MV-4-11 (cell line): ENCODE measurements at places on chromosomes 16 and 17.

DNA sequence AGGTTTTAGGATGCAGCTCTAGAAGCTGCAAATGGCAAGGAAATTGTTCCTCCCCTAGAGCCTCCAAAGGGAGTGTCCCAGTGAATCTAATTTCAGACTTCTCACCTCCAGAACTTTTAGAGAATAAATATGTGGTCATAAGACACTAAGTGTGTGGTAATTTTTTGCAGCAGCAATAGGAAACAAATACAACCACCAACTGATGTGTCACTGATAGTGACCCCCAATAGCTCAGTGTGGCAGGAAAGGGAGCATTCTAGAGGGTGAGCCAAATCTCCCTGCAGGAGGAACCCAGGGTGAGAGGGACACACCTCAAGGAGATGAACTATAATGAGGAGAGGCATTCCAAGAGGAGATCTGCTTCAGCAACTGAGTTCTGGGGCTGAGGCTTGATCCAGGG, 4.1 kb downstream of the CCL4L2 start:
- no peak for DNase-seq

GRCh38 chr16:51041546-51041945, 109.5 kb downstream of the SALL1 start:
- no peak for DNase-seq

- no peak for DNase-seq
These were observed 14.5 kb downstream of the GRB2 start for GRCh38 chr17:75390982-75391381.

GRCh38 chr16:73206151-73206707, 158.3 kb upstream of the ZFHX3 start:
- no peak for DNase-seq

GRCh38 chr17:16940116-16940881, 31.6 kb downstream of the TNFRSF13B start:
- no peak for DNase-seq

GRCh38 chr17:75088465-75089417, 987 bp downstream of the SLC16A5 start:
- DNase-seq = peak; percentile 38

DNA sequence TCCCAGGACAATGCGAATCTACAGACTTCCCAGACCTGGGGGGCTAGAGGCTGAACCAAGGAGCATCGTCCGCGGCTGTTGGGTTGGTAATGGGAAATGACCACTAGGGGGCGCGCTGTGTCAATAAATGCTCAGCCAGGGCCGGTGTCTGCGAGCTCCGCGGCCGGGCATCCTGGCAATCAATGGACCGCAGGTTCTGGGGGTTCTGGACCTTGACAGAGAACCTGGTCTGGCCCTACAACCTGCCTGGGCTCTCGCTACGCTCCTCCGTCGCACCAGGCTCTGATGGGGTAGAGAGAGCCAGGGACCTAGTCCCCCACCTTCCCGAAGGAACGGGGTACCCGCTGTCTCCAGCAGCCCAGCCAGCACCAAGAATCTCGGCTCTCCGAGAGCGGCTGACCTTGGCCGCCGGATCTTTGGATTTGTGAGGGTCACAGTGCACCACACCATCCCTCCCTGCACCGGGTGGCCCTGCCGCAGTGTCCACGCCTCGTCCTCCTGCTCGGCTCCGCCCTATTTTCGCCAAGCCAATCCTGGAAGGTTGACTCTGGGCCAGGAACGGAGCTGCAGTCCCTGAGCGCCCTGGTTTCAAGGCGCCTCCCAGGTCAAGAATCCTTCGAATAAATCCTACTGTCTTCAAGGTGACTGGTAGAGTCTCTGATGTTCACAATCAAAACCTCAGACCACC, 20.4 kb upstream of the BEAN1 start:
- DNase-seq = peak; percentile 55

- no peak for DNase-seq
These were observed 6.5 kb downstream of the DPEP2NB start for GRCh38 chr16:68009157-68009735.

DNA sequence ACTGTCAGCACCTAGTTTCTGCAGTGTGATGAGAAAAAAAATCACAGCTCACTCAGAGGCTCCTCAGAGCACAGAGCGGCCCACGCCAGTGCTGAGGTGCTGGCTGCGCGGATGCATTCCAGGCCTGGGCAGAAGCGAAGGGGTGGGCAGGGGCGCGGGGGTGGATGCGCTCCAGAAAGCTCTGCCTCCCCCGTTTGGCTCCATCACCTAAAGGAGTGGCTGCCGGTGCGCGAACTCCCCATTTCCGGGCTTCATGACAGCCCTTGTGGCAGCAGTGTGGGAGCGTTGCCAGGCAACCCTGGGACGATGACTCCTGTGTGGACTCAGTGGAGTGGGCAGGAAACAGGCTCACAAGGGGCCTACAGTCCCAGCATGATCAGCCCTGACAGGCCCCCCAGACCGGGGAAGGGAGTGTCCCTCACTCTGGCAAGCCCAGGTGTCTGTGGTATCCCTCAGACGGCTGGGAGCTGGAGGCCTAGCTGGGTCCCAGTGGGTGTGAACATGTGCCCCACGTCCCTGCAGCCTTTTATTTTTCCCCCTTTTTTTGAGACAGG, 32.8 kb upstream of the NUDT16L1 start:
- DNase-seq = peak; percentile 59

- peak; percentile 25 for DNase-seq
These were observed 209.6 kb upstream of the CACNG5 start for GRCh38 chr17:66625311-66625767.

- no peak for DNase-seq
These were observed 3.3 kb downstream of the ARSG start for GRCh38 chr17:68294617-68295016.

DNA sequence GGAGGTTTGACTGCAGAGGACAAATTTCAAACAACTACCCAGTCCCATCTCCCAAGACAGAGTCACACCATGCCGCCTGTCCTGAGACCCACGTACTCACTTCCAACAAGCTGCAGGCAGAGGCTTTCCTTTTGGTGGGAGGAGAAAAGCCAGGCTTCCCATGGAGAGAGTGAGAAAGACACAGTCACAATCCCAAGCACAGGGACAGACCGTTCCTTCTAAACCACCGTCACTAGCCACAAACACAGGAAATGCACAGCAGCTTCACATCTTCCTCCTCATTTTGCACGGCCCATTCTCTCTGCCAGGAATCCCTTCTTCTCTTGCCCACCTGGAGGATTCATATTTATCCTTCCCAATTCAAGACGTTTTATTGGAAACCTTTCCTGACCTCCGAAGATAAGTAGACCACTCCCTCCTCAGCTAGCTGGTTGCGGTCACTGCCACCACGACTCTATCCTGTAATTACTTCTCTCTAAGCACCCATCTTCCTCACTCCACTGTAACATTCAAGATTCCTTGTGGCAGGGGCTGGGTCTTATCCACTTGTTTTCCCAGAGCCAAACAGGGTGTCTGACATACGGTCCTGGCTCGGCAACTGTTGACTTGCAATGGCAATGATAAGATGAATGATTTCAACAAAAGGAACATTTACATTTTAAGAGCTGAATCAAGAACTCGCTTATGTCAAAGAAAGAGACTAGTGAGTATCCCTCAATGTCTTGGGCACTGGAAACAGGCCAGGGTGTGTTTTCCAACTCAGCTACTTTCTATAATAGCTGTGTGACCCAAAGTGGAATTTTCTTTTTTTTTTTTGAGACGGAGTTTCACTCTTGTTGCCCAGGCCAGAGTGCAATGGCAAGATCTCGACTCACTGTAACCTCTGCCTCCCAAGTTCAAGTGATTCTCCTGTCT, 87.6 kb downstream of the XYLT1 start:
- peak; percentile 59 for DNase-seq

DNA sequence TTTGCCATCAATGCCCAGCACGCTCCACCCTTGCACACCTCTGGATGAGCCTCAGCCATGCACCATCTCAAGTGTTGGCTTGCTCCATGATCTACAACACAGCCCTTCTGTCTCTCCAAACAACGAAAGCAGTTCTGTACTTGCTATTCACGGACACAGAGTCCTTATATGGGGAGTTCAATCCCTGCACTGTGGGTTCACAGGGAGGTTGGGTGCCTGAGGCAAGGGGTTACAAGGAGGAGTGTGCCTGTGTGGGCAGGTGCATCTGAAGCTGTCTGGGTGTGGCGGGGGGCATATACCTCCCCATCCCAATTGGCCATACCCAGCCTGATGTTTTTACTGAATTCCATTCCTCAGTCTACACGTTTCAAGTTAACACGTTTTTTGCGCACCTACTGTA, 5.6 kb downstream of the RUNDC3A start:
- no peak for DNase-seq

DNA sequence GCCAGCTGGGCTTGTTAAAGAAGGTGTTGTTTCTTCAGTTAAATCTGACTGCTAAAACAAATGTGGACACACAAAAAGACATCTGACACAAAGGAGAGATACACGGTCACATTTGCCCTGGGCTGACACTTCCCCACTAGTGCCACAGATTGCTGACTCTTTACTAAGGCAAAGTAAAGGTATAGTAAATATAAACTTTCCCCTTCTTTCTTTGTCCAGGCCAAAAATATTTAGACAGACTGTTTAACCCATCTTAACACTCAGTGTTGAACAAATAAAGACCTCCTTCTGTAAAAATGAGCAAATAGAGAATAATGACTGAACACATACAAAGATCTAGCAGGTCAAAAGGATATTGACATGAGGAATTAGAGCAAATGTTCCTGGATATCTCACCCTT, 58.4 kb downstream of the SCNN1G start:
- no peak for DNase-seq

DNA sequence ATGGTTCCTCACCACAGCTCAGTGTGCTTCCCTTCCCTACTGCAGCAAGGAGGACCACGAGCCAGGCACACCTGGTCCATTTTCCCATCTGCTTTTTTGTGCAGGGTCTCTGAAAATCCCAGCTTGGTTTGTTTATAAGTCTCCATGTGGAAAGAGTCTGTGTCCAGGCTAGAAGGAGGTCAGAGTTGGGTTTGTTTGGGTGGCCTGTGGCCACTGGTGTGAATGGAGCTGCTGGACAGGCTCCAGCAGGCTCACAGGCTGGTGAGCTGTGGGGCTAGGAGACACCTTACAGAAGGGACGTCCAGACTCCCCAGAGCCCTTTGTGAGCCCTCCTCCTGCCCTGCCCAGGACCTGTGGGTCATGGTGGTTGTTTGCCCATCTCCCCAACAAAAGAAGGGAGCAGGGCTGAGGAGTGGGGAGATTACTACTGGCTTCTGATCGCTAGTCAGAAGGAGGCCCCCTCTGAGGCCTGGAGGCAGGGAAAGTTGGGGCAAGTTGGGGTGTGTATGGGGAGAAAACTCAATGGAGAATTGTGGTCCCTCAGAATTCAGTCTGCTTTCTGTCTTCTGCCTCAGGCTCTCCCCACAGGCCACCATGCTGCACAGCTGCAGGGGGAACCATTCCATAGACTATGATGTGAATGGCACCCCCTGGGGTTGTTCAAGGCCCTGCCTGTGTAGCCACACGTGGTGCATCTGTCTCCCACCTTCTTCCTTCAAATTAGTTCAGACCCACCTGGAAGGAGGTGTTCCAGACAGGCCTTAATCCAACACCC, 4.1 kb downstream of the RARA start:
- DNase-seq = no peak

- no peak for DNase-seq
These were observed 57.9 kb upstream of the TNRC6A start for GRCh38 chr16:24671455-24671954.

- no peak for DNase-seq
These were observed 744 bp upstream of the METRNL start for GRCh38 chr17:83078378-83079351.

DNA sequence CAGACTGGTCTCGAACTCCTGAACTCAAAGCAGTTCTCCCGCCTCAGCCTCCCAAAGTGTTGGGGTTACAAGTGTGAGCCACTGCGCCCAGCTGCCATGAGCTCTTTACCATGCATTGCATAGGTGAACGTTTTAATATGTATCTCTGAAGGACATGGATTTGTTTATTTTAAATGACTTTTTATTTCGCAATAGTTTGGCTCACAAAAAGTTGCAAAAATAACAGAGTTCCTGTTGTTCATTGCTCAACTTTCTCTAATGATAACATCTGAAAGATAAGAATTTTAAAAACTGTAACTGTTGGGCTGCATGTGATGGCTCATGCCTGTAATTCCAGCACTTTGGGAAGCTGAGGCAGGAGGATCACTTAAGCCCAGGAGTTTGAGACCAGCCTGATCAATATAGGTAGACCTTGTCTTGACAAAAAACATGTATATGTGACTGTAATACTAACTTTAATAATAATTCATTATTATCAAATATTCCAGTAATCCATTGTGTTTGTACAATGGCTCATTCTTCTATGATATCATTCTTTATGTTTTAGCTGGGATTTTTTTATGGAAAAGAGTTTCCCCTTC, 80.1 kb downstream of the ABCC1 start:
- no peak for DNase-seq

DNA sequence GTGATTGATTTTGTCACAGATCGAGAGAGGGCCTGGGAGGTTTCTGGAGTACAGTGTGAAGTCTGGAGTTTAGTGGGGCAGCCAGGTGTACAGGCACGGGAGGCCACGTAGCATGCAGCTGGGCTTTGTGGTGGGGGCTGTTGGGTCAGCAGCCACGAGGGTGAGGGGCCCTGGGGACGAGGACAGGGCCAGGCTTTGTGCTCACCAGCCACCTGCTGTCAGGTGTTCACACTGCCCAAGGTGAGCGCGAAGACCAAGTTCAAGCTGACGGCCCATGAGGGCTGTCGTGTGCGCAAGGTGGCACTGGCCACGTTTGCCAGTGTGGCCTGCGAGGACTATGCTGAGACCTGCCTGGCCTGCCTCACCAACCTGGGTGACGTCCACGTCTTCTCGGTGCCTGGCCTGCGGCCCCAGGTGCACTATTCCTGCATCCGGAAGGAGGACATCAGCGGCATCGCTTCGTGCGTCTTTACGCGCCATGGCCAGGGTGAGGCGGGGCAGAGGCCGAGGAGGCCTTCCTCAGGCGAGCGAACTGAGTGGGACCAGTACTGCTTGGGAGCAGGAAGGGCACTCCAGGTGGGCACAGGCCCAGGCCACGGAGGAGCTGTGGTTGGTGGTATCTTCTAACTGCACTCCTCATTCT, 15.9 kb downstream of the LLGL1 start:
- DNase-seq = no peak

DNA sequence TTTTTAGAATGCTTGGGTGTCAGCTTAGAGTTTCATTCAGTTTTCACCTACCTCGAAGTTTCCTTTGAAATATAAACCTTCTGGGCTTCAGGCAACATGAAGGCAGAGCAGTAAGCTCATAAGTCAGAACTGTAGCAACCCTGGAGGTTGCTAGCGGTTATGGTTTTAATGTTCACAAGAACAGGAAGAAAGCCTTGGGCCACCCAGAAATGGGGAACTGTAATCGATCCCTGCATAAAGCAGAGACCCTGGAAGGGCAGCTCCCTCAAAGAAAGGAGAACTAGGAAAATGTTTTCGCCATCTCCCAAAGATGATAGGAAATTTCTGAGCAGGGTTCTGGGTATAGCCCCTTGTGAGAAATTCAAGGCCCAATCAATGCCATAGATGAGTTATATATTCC, 47.8 kb upstream of the RASL10B start:
- peak; percentile 92 for DNase-seq

DNA sequence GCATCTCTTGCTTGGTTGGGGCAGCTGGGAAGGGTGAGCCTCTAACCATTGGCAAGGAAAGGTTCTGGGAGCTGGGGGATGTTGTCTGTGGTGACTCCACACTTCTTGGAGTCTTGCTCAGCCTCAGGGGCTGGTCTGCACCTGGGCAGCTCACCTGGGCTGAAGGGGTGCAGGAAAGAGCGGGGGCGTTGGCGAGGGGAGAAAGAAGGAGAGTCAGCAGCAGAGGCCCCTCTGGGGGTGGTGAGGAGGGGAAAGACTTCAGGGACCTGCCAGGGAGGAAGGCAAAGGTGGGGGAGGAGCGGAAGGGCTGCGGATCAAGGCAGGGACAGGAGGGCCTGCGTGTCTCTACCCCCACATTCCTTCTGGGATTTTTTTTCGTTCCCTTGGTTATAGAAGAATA, 47.7 kb downstream of the CCDC42 start:
- DNase-seq = no peak

- DNase-seq = no peak
These were observed 102.5 kb downstream of the MRM1 start for GRCh38 chr17:36703860-36704266.
